Endodermal cell (in vitro differentiated cells): ENCODE measurements at places on chromosomes 4 and X. TPM values are rescaled to one million over a fixed set of nuclear protein-coding genes. Genes with fewer than 3 reads are reported as not detected.
A peak's percentile ranks its signal among the peaks of the same experiment; 100 is the strongest.

DNA sequence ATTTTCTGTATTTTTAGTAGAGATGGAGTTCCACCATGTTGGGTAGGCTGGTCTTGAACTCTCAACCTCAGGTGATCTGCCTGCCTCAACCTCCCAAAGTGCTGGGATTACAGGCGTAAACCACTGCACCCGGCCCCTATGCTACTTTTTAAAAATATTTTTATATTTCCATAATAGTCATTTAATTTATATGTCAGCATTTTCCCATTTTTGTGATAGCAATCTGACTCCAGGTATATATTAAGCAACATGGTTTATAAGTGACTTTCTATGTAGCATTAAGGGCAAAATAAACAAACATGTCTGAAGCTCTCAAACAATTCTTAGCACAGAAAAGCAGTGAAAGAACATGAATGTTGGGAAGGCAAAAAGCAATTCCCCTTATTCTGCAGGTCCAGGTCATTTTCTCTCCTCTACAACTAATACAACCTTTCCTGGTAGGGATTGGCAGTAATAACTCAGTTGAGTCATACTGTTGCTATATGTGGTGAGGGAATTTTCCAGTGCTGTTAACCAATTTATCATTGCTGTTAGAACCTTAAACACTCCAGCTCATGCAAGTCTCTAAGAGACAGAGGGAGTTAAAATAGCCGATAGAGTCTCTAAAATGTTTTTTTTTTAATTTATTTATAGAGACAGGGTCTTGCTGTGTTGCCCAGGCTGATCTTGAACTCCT lies 24.0 kb downstream of the SMIM14 start:
- no peaks in the 10 kb centered on the region for H3K27me3 ChIP-seq
- no peak overlapping the region for H3K4me3 ChIP-seq
- H3K36me3 ChIP-seq: no peaks in the 10 kb centered on the region
- no peaks in the 10 kb centered on the region for H3K4me1 ChIP-seq
- no peak overlapping the region for H3K27ac ChIP-seq

PRPS1 gene
- total RNA-seq: 62.7 and 67.1 TPM in 2 replicates

DNA sequence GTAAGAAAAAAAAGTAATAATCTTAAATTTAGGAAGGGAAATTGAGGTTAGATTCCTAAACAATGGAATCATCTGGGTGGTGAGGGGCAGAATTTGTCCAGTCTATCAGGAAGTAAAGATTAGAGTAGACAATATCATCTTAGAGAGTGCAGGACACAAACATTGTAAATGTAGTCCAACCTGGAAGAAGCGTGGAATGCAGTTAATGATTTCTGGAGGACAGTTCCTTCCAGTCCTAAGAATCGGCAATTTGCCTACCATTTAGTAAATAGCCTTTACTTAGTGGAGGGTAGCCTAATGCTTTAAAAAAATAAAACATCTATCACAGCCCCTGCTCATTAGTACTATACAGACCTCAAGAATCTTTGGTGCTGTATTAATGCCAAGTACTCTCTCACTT lies 147.5 kb upstream of the TTC29 start:
- H3K27ac ChIP-seq: no peak overlapping the region
- DNase-seq: no peak
- H3K36me3 ChIP-seq: no peaks in the 10 kb centered on the region
- no peaks in the 10 kb centered on the region for H3K27me3 ChIP-seq
- H3K4me3 ChIP-seq: no peak overlapping the region

GRCh38 chr4:69759189-69759604 lies 1.2 kb downstream of the SULT1B1 start:
- no peak overlapping the region for H3K4me3 ChIP-seq
- H3K36me3 ChIP-seq: no peaks in the 10 kb centered on the region
- H3K4me1 ChIP-seq: no peaks in the 10 kb centered on the region
- no peak overlapping the region for H3K27ac ChIP-seq
- DNase-seq: no peak
- no peaks in the 10 kb centered on the region for H3K27me3 ChIP-seq

DNA sequence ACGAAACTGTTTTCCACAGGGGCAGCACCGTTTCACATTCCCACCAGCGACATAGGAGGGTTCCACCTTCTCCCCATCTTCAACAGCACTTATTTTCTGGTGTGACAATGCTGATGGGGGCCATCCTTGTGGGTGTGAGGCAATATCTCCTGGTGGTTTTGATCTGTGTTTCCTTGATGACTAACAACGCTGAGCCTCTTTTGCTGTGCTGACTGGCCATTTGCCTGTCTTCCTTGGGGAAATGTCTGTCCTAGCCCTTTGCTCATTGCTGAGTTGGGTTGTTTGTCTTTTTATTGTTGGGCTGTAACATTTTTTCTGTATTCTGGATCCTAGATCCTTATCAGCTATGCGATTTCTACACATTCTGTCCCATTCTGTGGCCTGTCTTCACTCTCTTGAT lies 33.7 kb downstream of the ATP2B3 start:
- H3K27ac ChIP-seq: no peak overlapping the region
- no peaks in the 10 kb centered on the region for H3K36me3 ChIP-seq
- no peak overlapping the region for H3K4me3 ChIP-seq
- no peaks in the 10 kb centered on the region for H3K4me1 ChIP-seq
- DNase-seq: no peak

DNA sequence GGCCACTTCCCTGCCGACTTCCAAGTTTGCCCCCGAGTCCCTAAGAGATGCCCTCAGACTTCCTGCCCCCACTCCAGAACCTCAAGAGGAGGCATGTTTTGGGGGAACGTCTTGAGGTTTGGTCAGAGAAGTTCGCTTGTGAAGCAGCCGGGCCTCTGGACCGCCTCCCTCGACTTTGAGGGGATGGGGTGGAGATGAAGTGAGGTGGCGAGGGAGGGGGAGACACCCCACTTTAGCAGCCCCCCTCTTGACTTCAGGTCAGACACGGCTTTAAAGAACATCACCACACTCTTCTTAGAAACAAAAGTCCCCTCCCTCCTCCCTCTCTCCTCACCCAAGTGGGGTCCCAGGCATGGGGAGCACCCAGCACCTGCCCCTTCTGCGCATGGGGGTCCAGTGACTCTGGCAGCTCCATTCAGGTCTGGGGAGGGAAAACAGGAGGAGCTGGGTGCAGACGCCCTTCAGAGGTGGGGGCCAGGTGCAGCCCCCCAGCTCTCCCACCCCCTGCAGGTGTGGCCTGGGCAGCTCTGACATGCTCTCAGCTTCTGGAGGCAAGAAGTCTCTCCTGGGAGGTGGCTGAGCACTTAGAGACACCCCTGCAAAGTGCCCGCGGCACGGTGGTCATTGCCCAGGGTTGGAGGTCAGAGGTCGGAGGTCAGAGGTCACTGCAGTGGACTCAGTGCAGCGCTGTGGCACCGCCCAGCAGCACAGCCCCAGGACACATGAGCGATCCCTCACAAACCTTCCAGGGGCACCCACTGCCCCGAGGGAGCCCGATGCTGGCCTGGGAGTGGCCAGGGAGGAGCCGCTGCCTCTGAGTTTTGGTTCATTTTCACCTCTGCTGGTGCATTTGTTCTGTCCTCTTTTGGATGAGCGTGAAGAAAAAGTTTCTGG lies 108.8 kb downstream of the CPZ start:
- H3K4me3 ChIP-seq: no peak overlapping the region
- H3K27ac ChIP-seq: no peak overlapping the region
- H3K27me3 ChIP-seq: no peaks in the 10 kb centered on the region
- no peaks in the 10 kb centered on the region for H3K4me1 ChIP-seq
- no peaks in the 10 kb centered on the region for H3K36me3 ChIP-seq

CTSO gene
- total RNA-seq: 4.9 and 5.4 TPM in 2 replicates

- H3K4me1 ChIP-seq: no peaks in the 10 kb centered on the region
- DNase-seq: peak; percentile 84
- no peak overlapping the region for H3K4me3 ChIP-seq
- no peaks in the 10 kb centered on the region for H3K27me3 ChIP-seq
- no peaks in the 10 kb centered on the region for H3K36me3 ChIP-seq
- no peak overlapping the region for H3K27ac ChIP-seq
These were observed 10.7 kb upstream of the CXCL8 start for GRCh38 chr4:73729534-73730165.

DNA sequence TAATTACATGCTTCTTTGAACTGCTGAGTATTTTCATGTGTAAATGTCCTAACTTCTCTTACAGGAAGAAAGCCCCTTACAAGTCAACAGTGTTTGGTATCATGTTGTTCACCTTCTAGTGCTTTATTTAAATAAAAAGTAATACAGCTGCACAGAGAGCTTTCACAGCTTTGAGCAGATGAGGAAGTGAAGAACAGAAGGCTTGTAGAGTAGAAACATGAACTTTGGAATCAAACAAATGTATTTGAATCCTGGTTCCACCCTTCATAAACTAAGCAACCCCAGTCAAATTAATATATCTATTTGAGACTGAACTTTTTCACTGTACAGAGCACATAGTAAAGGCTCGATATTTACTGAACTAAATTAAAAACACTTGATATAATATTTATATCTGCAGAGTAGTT lies 120.5 kb downstream of the CAMK2D start:
- H3K27me3 ChIP-seq: no peaks in the 10 kb centered on the region
- H3K27ac ChIP-seq: no peak overlapping the region
- H3K4me3 ChIP-seq: no peak overlapping the region
- H3K36me3 ChIP-seq: peaks cover 5% of the 10 kb centered on the region
- DNase-seq: no peak

GRCh38 chr4:3512279-3512678 lies 19.9 kb downstream of the LRPAP1 start:
- H3K27me3 ChIP-seq: no peaks in the 10 kb centered on the region
- no peak for DNase-seq
- no peak overlapping the region for H3K27ac ChIP-seq

DNA sequence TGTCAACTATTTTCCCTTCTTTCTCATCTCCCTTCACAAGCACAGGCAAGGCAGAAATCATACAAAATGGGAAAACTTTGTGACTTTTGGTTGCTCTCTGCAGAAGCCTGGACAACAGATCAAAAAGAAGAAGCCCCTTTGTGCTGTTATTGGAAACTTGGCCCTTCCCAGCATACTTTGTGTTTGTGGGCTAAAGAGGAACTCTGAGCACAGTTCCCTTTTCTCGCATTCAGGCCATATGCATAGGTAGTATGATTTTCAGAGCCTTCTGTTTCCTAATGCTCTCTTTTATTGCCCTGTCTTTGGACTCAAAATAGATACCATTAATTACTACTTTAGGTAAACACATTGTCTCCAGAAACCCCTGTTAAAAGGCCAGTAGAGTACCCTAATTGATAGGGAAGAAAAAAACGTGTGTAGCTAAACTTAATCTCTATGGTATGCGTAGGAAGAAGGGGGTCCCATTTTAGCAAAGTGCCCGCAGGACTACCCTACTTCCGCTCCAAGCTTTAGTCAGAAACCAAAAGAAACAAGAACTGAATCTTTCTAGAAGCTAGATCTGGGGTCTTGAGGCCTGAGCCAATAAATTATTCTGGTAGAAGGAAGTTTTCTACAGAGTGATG lies 26.6 kb downstream of the VSIG4 start:
- H3K36me3 ChIP-seq: no peaks in the 10 kb centered on the region
- no peak for DNase-seq

- H3K27me3 ChIP-seq: no peaks in the 10 kb centered on the region
- no peak overlapping the region for H3K4me3 ChIP-seq
- peaks cover 6% of the 10 kb centered on the region for H3K4me1 ChIP-seq
- H3K36me3 ChIP-seq: no peaks in the 10 kb centered on the region
- H3K27ac ChIP-seq: no peak overlapping the region
These were observed 104.5 kb downstream of the SORCS2 start for GRCh38 chr4:7296661-7297335.

DNA sequence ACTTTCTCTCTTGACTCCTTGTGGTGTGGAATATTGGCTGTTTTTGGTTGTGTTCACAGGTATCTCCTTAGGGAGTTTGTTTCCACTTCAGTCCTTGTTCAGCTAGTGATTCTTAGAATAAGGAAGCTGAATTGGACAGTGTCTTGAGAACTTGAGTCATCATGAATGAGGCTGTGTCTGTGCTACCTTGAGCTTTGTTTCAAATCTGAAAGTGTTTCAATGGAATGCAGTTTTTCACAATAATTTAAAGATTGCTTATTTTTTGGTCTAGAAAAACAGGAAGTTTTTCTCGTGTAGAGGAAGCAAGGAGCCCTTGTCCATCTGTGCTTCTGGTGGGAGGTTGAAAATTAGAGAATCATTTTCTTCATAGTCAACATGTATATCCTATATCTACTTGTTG lies 76.5 kb downstream of the ZNF518B start:
- DNase-seq: no peak
- no peak overlapping the region for H3K4me3 ChIP-seq

CXCL1 gene
- total RNA-seq: 0.24 and 0.86 TPM in 2 replicates

- no peak overlapping the region for H3K27ac ChIP-seq
- H3K36me3 ChIP-seq: no peaks in the 10 kb centered on the region
- DNase-seq: no peak
- H3K27me3 ChIP-seq: no peaks in the 10 kb centered on the region
- H3K4me1 ChIP-seq: no peaks in the 10 kb centered on the region
These were observed 94.5 kb downstream of the SRPX start for GRCh38 chrX:38126179-38126578.

EDNRA gene
- 8.0 to 12.3 TPM (median 11.5 TPM) in 3 replicates for total RNA-seq

DRD5 gene
- not detected in 3 replicates for total RNA-seq

ZNF41 gene
- total RNA-seq: 2.9 and 3.5 TPM in 2 replicates

MID1IP1 gene
- 73.2 to 105 TPM (median 78.4 TPM) in 3 replicates for total RNA-seq

- H3K4me1 ChIP-seq: no peaks in the 10 kb centered on the region
- no peaks in the 10 kb centered on the region for H3K27me3 ChIP-seq
- DNase-seq: no peak
- H3K4me3 ChIP-seq: no peak overlapping the region
- H3K36me3 ChIP-seq: no peaks in the 10 kb centered on the region
- no peak overlapping the region for H3K27ac ChIP-seq
These were observed 86.4 kb upstream of the UXT start for GRCh38 chrX:47745416-47745815.

DNA sequence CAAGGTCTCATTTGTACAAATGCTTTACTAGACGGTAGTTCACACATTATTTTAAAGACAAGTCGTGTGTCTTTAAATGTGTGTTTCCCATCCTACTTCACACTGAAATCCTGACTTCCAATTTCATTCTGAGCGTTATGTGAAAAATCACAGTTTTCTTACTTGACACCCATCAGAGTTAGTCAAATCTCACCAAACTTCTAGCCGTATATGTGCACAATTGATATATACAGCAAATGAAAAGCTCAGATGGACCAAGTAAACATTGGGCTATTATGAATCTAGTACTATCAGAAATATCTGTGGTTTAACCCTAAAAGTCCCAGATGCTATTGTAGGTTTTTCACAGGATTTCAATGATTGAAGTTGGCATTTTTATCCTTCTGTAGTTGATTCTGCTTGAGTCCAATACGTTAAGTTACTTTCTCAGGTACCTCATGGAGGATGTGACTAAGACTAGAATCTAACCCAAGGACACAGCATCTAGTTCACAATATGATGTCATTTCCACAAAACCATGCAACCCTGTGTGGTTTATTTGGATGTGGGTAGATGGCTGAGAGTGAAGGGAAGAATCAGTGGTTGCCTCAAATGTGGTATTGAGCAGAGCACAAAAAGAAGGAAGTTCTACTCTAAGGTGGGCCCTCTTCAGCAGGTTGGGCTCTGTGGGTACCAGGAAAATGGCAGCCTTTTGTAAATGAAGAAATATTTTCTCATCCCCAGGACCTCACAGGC lies 22.1 kb upstream of the TRIM60 start:
- H3K27ac ChIP-seq: no peak overlapping the region
- H3K27me3 ChIP-seq: no peaks in the 10 kb centered on the region
- no peak overlapping the region for H3K4me3 ChIP-seq

GRCh38 chrX:5753291-5753690 lies 475.4 kb downstream of the NLGN4X start:
- no peak overlapping the region for H3K4me3 ChIP-seq
- H3K36me3 ChIP-seq: no peaks in the 10 kb centered on the region
- DNase-seq: no peak
- no peak overlapping the region for H3K27ac ChIP-seq

DSPP gene
- total RNA-seq: not detected in 2 replicates

GRCh38 chrX:65671286-65671685 lies 3.8 kb downstream of the MSN start:
- no peak overlapping the region for H3K27ac ChIP-seq
- H3K4me1 ChIP-seq: no peaks in the 10 kb centered on the region
- H3K36me3 ChIP-seq: peaks cover 30% of the 10 kb centered on the region
- DNase-seq: no peak
